ENCODE measurements at places on chromosomes 2 and 18. TPM values are rescaled to one million over a fixed set of nuclear protein-coding genes. Genes with fewer than 3 reads are reported as not detected.

EMILIN1 gene
- total RNA-seq: 0.33 TPM

PGAP1 gene
- total RNA-seq: 9.1 TPM

DNA sequence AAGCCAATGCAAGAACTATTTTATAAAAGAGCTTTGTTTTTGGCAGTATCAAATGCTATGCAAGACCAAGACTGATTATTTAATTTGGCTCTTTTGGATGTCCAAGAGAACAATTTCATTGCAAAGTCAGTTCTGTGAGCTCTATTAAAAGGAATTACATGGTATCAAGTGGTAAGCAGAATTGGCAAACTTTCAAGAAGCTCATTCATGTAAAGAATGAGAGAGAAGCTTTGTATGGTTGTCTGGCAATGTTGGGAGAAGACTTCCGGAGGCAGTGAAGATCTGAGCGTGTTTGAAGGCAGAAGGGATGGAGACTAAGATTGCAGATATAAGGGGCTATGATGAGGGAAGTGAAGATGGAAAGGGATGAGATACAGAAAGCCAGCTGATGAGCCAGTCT, 49.6 kb downstream of the CPS1 start:
- H3K27ac ChIP-seq: no peak overlapping the region
- no peaks in the 10 kb centered on the region for H3K4me1 ChIP-seq
- no peaks in the 10 kb centered on the region for H3K27me3 ChIP-seq
- H3K36me3 ChIP-seq: no peaks in the 10 kb centered on the region
- no peak for DNase-seq

DNA sequence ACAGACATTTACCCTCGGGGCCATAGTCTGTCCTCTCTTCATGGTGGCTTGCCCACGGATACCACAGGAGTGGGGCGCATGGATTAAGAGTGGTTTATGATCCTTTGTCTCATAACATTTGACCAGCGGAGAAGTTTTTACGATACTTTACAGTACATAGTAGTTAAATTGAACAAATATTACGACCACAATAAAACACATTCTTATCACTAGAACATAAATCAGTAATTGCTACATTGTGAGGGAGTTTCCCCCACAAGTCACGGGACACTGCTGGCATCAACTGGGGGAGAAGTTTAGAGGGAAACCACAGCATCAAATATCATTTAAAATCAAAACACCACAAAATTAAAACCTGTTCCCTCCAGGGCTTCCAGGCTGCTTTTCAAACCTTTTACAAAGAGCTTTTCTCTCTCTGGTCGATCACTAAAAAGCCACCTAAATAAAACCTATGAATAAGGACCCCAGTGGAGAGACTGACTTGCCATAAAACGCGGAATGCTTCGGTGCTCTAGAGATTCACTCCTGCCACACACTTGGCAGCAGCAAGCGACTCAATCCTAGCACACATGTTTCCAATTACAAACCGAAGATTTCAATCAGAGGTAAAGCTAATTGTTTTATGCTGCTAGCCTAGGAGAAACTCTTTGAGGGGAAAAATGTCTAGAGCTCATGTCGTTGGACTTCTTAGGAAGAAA, 173.7 kb upstream of the HNRNPA3 start:
- no peak overlapping the region for H3K27ac ChIP-seq
- no peaks in the 10 kb centered on the region for H3K27me3 ChIP-seq
- no peak overlapping the region for H3K4me3 ChIP-seq
- H3K4me1 ChIP-seq: no peaks in the 10 kb centered on the region
- DNase-seq: no peak
- H3K36me3 ChIP-seq: no peaks in the 10 kb centered on the region

DNA sequence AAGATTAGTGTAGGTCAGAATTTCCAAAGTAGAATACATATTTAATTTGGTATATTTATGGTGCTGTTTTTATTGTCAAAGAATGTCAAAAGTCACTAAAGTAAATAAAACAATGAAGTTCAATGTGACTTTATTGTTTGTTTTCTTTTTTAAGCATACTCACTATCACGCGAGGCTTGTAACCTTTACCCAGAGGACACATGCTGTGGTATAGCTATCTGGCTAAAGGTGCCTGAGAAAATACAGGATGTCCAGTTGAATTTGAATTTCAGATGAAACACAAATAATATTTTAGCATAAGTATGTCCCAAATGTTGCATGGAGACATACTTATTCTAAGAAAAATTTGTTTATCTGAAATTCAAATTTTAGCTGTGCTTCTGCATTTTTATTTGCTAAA, 103.3 kb upstream of the KLF7 start:
- no peak for DNase-seq
- H3K27ac ChIP-seq: no peak overlapping the region
- no peak overlapping the region for H3K4me3 ChIP-seq
- H3K27me3 ChIP-seq: no peaks in the 10 kb centered on the region

Data from CD4-positive, alpha-beta memory T cell (primary cell).